ENCODE measurements at places on chromosomes 1 and 21.

- no peak for DNase-seq
Observed at GRCh38 chr1:29542548-29542947, 306.2 kb downstream of the PTPRU start.

DNA sequence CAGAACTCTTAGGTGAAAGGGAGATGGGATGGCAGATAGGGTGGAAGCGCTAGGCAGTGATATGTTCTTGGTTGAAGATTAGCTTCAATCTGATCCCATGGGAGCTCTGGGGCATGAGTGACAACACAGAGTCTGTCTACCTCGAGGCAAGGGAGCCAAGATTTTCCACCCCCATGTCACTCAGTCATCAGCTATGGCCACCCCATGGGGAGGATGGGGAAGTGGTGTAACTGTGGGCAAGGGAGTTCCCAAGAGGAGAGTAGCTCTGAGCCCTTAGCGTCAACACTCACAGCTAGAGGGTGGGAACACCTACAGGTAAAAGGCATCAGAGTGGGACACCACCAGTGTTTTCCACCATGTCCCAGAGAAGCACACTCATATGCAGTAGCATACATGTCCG is 30.3 kb upstream of the C1QA start:
- no peak for DNase-seq

DNA sequence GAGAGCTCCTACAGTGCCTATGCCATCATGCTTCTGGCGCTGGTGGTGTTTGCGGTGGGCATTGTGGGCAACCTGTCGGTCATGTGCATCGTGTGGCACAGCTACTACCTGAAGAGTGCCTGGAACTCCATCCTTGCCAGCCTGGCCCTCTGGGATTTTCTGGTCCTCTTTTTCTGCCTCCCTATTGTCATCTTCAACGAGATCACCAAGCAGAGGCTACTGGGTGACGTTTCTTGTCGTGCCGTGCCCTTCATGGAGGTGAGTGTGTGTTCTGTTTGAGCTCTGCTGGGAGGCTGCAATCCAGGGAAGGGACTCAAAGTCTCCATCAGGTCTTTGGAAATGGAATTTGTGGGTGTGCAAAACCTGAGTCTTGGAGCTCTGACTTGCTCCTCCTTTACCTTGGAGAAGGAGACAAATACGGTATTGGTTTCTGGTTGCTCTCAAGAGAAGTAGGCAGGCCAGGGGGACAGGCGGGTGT is 658 bp downstream of the GPR37L1 start:
- DNase-seq, result no peak

GRCh38 chr1:47756006-47756405 is 241.2 kb downstream of the TRABD2B start:
- DNase-seq, result no peak

- DNase-seq, result no peak
Observed at GRCh38 chr1:245051349-245052221, 103.2 kb upstream of the KIF26B start.

GRCh38 chr1:155300024-155300423 is 1.2 kb downstream of the PKLR start:
- no peak for DNase-seq

GRCh38 chr1:81635816-81636215 is 164.9 kb upstream of the ADGRL2 start:
- DNase-seq, result no peak

DNA sequence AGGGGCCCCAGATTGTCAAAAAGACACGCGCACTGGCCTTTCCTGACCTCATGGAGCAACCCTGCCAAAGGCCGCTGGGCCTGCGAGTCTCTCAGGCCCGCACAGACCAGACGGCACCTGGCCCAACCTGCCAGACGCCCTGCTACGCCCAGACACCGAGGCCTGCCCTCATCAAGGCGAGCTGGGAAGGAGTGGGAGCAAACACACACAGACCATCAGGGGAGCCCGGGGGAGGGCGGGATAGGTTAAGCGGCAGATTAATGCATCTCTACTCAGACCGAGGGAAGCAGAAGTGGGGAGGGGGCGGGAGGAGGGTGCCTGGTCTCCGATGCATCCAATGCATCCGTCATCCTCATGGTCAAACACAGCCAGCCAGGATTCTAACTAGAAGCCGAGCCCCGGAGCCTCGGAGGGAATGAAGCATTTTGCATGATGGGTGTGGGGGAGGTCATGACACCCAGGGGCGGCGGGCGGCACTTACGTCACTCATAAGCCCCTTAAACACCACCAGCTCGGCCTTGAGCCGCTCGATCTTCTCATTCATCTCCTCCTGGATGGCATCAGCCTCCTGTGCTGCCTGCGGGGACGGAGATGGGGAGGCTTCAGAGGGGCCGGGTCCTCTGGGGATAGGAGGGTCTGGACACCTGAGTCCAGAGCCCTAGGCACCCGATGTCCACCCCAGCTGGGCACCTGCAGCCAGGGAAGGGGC is 17.0 kb upstream of the ALDH4A1 start:
- no peak for DNase-seq

DNA sequence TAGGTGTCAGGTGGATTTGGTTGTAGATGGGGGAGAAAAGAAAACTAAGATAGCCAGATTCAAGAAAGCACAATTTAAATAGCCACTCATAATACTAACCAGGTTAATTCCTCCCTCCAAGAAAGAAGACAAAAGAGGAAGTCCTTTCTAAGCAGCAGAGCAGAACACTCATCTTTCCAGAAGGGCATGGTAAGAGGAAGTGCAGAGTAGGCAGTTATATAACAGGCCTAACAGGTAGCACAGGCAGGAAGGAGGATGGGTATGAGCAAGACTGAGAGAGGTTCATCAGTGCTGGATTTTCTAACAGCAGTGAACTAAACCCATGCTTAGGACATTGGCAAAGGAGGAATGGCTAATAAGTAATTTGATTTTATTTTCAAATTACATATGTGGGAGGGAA is 517.5 kb downstream of the PLPP3 start:
- no peak for DNase-seq

- DNase-seq, result no peak
Observed at GRCh38 chr21:38675182-38675824, 130.4 kb upstream of the ETS2 start.

DNA sequence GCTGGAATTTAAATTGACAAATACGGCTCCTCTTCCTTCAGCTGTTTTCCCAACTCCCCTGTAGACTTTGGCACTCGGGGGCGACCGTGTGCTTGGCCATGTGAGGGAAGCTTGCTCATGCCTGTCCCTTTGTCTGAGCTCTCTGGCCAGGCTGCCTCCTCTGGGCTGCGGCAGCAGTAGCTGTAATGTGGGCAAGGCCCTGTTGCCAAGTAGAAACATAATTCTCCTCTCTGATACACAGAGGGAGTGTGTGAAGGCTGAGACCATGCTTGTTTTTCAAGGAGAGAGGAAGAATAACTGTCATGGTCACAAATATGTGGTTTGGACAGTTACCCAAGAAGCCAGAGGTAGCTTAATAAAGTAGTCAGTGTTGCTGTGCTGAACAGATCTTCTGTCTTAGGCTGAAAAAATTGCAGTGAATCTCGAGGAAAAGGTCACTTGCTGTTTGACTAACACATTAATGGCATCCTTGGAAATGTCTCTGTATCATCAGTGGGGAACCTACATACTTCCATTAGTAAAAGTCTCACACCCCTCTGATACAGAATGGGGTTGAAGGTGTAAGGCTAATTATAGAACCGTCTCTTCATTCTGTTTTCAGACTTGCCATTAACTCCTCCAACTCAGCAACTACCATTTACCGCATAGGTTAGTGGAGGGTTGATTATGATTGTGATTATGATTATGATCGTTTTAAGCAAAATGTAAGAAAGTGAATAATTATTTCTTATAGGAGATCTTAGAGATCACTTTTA is 94.6 kb downstream of the TGFB2 start:
- no peak for DNase-seq

DNA sequence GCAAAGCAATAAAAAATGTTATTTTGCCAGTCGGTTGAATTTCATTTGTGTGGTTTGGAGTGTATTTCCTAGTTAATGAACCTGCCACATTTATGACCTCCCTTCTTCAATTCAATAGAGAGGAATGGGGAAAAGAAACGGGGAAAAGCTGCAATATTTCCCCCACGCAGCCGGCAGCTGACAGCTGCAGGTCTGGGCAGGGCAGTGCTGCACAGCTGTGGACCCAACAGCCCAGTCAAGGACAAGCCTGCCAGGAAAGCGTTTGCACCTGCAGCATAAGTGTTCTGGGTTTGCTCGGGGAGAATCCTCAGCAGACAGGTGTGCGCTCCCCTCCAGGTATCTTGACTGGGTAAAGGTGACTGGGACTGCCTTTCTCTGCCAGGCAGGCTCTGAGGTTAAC is 53.4 kb downstream of the FBXO2 start:
- DNase-seq, result no peak

- DNase-seq, result no peak
Observed at GRCh38 chr1:109712321-109712864, 342 bp downstream of the GSTM5 start.

DNA sequence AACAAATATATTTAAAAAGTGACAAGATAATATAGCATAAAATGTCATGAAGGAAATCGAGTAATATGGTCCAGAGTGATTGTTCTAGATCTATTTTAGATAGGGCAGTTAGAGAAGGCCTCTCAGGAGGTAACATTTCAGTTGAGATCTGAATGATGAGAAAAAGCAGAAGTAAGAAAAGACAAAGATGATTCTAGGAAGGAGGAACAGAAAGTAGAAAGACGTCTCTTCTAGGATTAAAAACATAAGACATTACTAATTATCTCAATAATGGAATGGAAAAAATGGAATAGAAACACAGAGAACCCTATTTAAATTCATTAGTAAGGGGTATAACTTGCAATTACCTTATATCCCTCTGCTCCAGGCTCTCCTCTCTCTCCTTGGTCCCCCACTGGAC is 130.0 kb upstream of the ZNHIT6 start:
- DNase-seq, result no peak

DNA sequence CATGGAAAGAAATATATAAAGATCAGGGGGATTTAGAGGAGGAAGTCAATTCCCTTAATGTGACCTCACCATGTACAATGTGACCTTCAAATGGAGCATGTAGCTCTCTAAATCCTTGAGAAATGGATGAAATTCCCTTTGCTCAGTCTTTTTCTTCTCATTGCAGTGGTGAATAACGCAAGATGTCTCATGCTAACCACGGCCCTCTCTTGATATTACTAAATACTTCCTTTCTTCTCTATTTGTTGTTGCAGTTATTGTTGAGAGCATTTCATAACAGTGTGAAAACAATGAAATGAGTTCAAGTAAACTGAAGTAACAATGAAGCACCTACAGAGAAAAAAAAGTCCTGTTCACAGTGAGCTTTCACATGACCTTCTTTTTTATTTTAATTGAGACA is 55.6 kb downstream of the ZNF281 start:
- DNase-seq, result no peak

GRCh38 chr1:60063561-60063960 is 10.0 kb downstream of the C1orf87 start:
- DNase-seq, result no peak

- no peak for DNase-seq
Observed at GRCh38 chr1:113784104-113784779, 25.0 kb upstream of the PHTF1 start.

- no peak for DNase-seq
Observed at GRCh38 chr1:90838720-90839119, 121.6 kb upstream of the BARHL2 start.

GRCh38 chr1:2799811-2800663 is 1.5 kb downstream of the TTC34 start:
- no peak for DNase-seq

- no peak for DNase-seq
Observed at GRCh38 chr1:17599954-17600300, 60.4 kb downstream of the ARHGEF10L start.

DNA sequence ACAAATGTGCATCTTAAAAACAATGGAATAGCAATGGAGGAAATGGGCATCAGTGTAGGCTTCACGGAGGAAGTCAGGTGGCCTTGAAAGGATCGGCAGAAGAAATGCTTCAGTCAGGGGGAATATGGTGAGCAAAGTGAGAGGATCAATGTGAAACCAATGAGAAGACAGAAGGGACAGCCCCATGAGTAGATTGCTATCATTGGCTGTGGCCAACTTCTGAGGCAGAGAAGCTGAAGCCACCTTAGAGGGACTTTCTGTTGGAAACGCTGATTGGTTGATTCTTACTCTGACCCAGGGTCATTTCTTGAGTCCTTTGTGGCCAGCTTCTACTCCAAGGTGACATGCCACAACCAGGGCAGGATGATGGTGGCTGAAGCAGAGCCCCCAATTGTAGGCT is 130.7 kb upstream of the ZNF648 start:
- DNase-seq, result no peak

DNA sequence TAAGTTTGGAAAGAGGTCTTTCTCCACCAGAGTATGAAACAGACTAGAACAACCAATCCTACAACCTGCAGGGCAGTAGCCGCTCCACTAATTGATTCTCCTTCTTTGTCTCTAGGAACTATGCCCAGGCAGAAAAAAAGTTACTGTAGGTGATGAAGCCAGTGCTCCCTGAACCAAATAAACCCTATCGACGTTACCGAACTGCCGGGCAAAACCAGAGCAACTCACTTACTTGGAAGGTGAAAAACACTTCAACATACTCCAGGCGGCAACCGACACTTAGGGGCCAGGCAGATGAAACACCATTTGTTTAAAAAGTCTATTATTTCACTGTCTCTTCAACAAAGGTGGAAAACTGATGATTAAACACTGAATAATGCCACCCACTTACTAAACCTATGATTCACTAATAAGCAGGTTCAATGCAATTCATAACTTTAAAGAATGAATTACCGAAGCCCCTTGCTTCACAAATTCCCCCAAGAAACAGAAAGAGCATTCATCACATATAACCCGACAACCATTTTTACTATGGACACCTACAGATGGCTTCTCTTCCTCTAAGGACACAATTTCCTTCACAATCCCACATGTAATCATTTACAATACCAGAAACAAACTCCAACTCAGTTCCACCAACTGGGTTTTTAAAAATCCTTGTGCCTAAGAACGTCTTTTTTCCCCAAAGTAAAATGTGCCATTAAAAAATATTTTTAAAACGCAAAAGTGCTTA is 1.6 kb downstream of the NRIP1 start:
- DNase-seq, result no peak

- no peak for DNase-seq
Observed at GRCh38 chr1:99675292-99675691, 29.4 kb downstream of the PALMD start.

- no peak for DNase-seq
Observed at GRCh38 chr1:109197158-109198042, 16.3 kb upstream of the SARS1 start.

DNA sequence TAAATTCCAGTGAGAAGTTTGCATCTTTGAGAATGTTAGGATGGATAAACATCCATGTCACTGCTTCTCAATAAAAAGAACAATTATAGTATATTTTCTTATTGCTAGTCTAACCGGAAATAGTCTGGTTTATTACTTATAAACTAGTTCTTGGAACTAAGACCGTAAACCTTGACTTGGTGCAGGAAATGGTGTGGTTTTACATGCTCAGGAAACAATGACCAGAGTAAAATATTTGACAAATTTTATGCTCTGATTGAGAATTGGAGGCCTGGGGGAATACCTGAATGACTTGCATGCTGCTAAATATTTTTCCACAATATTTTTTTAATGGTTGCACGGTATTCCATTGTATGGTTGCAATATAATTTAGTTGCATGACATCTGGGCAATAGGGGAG is 76.3 kb downstream of the XCL2 start:
- DNase-seq, result no peak

GRCh38 chr1:47842228-47842919 is 154.8 kb downstream of the TRABD2B start:
- DNase-seq, result no peak

GRCh38 chr1:26410706-26411623 is at the start of gene LIN28A:
LIN28A (plus strand) TSS chr1:26410817; CDS start chr1:26410892, 75 bp downstream.
- no peak for DNase-seq

- DNase-seq, result no peak
Observed at GRCh38 chr1:193312432-193312831, 126.0 kb upstream of the B3GALT2 start.

All from D721Med (cell line).